Cortex of kidney (tissue), 1 donor: ENCODE measurements at places on chromosomes 12 and 14.

- no peak for DNase-seq
Measured at GRCh38 chr12:101745481-101745880, 6.2 kb upstream of the SYCP3 start.

- DNase-seq = no peak
Measured at GRCh38 chr14:29735459-29735858, 192.2 kb downstream of the PRKD1 start.

DNA sequence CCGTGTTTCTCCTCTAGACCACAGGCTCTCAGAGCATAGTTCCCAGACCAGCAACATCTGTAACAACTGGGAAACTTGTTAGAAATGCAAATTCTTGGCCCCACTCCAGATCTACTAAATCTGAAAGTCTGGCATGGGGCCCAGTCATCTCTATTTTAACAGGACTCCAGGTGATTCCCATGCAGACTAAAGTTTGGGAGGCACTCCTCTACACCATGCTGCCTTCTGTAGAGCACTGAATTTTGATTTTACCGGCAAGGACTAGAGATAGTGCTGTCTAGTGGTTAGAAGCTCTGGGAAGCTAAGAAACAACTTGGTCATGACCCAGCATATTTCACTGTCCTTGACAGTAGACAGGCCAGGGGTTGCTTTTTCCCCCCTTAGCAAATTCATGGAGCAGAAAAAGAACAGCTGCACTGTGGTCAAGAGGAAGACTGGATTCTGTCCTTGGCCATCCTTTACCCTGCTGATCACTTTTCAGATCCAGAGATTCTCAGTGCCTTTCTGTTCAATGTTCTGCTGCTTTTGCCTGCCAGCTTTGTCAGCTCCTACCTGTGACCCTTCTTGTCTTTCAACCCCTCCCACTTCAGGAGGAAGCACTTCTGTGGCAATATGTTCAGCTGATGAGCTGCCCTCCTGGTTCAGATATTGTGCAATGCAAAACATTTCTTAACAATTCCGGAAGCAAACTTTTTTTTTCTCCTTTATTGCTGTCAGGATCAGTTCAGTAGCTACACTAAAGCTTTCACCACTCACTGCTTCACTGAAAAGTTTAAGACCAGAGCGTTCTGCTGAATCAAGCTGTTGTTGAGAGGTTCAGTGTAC, 133.8 kb upstream of the NUDT4 start:
- no peak for DNase-seq

- DNase-seq = no peak
Measured at GRCh38 chr12:119412306-119412705, 77.8 kb downstream of the CCDC60 start.

DNA sequence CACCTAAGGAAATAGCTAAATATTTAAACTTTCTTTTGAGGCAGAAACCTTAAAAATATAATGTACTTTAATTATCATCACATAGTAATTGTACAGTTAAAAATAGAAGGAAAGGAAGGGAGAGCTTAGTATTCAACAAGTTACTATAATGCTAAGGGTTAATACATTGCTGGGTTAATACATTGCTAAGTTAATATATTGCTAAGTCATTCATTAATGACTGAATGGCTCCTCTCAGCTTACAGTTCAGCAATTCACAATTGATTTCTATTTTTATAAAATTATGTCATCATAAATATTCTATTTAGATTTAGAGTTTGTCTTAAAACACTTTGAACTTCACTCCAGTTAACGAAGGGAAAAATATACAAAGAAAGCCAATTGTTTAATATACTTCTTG, 207.9 kb downstream of the BMP4 start:
- no peak for DNase-seq

DNA sequence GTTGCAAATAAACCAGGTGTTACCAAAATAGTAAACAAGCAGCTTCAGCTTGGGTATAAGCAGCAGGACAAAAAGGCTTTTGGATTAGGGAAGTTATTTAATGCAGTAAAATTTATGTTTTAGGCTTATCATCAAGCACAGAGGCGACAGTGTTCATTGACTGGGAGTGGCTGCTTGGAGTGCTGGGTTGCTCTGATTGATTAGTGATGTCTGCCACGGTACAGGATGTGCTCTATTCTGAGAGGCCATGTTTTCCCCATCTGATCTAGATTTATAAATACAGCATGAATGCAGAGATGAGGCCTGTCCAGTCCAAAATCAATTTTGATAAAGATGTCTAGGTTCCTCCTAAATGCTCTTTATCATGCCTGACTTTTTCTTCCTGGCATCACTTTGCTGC, 83.5 kb downstream of the MAP1LC3B2 start:
- DNase-seq = no peak

DNA sequence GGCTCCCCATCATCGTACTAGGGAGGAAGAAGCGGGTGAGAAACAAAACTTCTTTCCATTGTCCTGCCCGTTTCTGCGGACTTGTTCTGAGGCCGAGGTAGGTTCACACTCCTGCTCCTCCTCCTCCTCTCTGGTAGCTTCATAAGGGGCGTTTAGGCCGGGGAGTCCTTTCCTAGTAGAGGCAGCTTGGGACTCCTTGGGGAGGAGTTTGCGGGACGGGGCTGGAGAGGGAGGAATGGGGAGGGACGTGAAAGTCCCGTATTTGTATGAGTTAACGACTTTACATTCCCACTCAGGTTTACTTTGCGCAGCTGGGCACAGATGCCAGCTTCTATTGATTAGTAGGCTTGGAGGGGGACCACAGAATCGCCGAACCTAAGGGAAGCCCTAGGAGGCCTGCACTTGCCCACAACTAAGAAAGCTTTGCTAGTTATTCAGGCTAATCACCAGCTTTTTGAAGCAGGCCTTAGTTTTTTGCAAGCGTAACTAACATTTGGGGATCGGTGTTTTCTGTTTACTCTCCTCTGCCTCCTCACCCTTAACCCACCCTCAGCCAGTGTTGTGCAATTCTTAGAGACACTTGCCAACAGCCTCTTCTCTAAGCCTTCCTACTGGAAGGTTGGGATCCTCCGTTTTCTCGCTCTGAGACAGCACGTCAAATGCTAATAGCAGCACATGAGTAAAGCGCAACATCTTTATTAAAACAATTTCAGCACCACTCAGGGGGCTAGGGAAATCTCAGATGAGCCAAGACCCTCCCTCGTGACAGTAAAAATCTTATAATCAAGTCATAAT, 499 bp downstream of the RNASE4 start:
- no peak for DNase-seq

GRCh38 chr14:24100982-24101494, 6.9 kb downstream of the PCK2 start:
- DNase-seq = no peak

DNA sequence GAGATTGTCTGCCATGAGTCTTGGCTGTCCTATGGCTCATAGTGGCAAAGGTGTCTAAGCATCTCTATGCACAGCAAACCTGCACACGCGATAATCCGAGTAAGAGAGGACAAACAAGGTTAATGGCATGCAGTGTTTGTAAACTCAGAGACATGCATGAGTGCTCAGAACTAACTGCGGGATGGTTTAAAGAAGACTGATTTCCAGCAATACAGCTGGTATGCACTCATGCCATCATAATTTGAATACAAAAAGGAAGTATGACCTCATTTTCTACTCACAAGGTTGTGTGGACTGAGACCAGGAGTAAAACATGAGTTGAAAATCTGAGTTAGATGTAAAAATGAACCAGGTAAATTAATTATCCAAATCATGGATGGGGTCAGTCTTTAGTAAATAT, 16.6 kb upstream of the TCP11L2 start:
- DNase-seq = no peak

DNA sequence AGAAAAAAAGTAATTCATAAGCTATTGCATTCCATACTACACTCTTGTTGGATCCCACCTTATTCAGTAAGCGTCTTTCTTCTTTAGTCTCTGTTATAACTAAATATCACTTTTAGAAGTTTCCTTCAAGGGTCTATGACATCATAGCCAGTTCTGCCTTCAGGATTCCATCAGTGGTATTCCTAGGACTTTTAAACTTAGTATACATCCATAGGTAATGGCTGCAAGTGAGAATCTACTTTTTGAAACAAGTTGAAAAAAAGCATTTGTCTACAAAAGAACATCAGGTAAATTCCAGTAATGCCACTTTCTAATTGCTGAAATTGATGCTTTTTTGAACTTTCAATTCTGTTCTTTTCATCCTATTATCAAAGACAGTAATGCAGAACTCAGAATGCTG, at the start of gene FSCB:
TSS of gene FSCB (minus strand) at position 101 of the 400 bp plus-strand sequence. CDS start 296 bp downstream, outside the sequence.
- no peak for DNase-seq

- DNase-seq = no peak
Measured at GRCh38 chr12:51827925-51828818, 20.3 kb downstream of the FIGNL2 start.

GRCh38 chr14:96393071-96393691, 1.3 kb downstream of the AK7 start:
- DNase-seq = no peak

GRCh38 chr14:100582496-100583165, 4.6 kb downstream of the BEGAIN start:
- no peak for DNase-seq

- DNase-seq = no peak
Measured at GRCh38 chr12:90268574-90268973, 559.9 kb upstream of the ATP2B1 start.

GRCh38 chr12:120892265-120892664, 11.9 kb downstream of the SPPL3 start:
- DNase-seq = no peak

DNA sequence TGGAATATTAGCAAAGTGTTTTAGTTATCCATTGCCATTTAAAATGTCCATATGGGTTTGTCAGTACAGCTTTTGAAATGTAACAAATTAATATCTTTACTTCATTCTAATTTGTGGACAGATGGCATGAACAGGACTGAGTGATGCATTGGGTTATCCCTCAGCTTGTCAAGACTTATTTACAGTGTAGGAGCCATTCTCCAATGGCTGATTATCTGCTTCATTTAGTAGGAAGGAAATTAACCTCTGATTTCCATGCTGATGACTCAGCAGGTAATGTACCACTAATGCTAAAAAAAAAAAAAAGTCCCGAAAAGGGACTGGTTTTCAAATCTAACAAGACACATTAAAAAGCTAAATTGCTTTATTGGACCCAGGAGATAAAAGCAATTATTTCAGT, 1149.0 kb upstream of the USP15 start:
- DNase-seq = no peak

GRCh38 chr12:105384916-105385535, 54.5 kb downstream of the C12orf75 start:
- no peak for DNase-seq

DNA sequence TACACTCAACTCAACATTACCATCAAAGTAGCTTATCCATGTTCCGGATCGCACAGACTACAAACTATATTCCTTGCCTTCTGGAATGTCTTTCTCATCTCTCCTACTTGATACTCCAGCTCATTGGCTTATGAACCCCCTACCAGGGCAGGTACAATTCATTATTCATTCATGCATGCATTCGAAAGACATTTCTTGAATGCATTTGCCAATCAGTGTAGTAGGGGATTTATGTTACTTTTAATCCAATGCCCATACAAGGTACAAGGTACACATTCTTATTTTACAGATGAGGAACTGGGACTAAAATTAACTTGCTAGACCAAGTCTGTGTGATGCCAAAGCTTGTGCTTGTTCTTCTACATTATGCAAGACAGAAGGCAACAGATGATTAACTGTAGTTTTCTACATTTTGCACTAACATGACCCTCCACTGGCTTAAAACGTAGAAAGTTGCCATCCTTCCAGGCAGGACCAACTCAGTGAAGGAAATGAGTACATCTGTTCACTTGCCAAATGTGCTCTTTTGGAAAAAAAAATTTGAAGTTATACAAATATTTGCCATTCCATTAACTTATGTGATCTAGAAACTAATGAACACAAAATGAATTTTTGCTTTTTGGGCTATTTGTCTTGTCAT, 53.8 kb upstream of the KCNJ8 start:
- DNase-seq = no peak

- no peak for DNase-seq
Measured at GRCh38 chr12:44748950-44749468, 127.1 kb downstream of the NELL2 start.

- DNase-seq = no peak
Measured at GRCh38 chr12:85058339-85058738, 22.2 kb downstream of the LRRIQ1 start.

GRCh38 chr12:54139019-54139418, 49.8 kb downstream of the SMUG1 start:
- DNase-seq = no peak

DNA sequence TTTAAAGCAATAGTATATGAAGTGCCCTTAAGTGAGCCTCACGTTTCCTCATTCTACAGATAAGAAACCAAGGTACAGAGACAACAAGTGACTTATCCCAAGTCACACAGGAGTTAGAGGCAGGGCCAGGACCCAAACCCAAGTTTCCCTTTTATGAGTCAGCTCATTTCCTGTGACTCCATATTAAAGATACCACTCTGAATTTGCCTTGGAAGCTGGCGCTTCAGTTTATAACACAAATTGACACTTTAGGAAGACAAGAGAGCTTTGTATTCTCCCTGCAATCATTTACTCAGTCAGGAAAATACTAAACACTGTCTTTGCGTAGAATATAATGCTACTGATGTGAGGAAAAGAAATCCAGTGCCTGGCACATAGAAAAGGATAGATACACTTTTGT, 43.2 kb downstream of the MYBPC1 start:
- no peak for DNase-seq

GRCh38 chr12:115037830-115038229, 353.9 kb upstream of the TBX3 start:
- DNase-seq = no peak

- no peak for DNase-seq
Measured at GRCh38 chr14:95308073-95308472, 11.6 kb downstream of the CLMN start.

DNA sequence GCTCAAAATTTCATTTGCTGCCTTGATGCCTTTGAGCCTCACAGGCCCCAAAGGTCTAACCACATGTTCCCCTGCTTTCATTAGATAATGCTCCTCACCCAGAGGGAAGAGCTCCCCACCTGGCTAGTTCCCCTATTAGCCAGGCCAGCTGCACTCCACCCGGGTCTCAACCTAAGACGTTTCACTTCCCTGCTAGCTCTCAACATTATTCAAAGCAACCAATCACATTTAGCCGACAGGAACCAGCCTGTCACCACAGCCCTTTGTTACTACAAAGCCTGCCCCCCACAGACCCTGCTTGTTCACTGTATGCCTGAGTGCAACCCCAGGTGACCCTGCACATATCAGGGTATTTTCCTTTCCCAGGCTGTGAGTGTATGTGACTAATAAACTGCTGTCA, 78.6 kb downstream of the SLC15A5 start:
- DNase-seq = no peak

GRCh38 chr14:102426796-102427195, 64.1 kb downstream of the TECPR2 start:
- no peak for DNase-seq

DNA sequence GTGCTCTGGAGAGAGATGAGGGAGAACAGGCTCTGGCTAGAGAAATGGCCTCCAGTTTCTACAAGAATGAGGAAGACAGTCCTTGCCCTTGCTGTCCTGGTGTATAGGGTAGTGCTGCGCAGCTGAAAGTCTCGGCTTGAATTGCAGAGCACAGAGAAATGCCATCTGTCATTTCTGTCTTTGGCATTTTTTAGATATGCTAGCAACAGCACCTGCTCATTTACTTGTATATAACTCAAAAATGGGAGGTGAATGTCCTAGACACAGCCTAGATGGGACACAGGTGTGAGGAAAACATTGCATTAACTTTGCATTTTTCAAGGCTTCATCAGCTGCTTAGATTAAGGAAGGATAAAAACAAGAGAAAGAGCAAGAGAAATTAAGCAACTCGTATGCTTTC, 35.8 kb downstream of the GPR19 start:
- no peak for DNase-seq
